Left ventricle myocardium inferior (tissue), 1 donor: ENCODE measurements at places on chromosomes 2 and 18. TPM values are rescaled to one million over a fixed set of nuclear protein-coding genes. Genes with fewer than 3 reads are reported as not detected.
A peak's percentile ranks its signal among the peaks of the same experiment; 100 is the strongest.

DNA sequence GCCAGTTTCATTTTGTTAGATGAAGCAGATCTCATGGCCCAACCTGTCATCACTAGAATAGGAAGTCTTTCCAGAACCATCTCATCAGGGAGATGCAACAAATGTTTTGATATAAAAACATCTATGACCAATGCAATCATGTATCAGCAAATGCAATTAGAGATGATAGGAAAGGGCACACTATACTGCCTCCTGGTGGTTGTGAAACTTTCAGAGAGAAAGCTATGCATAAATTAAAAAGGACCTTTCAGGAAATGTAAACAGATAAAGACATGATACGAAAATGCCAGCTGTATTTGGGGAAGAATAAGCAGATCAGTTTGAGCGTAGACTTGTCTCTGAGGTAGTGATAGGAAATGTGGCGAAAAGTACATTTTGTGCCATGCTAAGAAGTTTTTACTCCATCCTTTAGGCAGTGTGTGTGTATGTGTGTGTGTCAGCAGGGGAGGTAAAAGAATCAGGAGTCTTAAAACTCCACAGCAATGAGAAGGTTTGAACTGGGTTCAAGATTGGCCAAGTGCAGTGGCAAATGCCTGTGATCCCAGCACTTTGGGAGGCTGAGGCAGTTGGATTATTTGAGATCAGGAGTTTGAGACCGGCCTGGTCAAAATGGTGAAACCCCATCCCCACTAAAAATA lies 479.3 kb downstream of the CPS1 start:
- DNase-seq: no peak

DNA sequence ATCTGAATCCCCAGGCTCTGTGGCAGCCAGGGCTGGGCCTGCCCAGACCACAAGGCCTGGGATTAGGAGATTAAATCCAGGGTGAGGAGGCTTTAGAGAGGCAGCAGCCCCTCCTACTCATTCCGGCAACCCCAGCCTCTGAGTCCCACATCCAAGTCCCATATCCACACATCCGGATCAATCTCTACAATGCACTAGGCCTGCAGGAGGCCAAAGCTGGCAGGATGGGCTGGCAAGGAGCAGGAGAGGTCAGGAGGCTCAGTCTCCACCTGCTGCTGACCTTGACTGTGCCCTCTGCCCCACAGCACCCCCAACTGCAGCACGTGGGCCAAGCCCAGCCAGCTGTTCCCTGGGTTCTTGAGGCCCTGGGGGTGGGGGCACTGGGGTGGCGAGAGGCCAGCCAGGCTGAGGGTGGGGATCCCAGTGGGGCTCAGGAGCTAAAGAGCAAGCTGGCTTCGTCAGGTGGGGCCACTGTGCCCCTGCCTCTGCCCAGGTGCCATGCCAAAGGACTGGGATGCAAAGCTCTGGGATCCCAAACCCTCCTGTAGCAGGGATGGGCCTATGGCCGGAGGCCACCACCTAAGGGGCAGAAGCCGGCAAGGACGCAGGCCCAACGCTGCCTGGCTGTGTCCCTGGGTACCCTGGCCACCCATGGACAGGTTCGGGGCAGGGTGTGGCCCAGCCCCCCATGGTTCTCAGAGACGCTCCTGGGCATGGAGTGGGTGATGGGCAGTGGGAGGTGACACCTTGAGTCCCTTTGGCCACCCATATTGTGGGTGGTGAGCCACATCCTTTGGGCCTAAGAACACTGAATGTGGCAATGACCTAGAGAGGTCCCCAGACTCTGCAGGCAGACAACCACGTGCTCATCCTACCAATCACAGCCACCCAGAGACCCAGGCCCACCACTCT lies 3.2 kb downstream of the KIF1A start:
- DNase-seq: peak; percentile 9

DNA sequence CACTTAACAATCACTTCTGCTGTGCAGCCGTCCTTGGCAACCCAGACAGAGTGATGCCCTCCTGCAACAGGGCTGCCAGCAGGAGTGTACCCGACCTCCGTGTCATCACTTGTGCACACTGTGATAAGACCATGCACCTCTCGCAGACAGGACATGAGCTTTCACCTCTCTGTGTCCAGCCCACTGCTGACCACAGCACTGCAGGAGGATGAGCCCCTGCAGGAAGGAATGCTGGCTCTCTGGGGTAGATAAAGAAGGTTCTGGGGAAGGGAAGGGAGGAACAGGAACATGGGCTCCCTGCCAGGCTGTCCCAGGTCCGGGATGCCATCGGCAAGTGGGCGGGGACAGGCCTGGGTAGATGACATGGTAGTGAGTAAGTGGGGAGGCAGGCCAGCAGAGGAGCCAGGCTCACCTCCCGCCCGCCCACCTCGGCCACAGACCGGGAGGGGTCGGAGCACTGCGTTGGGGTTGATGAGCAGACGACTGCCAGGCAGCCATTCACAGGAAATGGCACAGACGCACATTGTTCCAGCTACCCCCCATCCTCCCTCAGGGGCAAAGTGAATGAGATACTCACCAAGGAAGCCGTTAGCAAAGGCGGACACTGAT lies 18.6 kb upstream of the COL6A3 start:
- DNase-seq: no peak

DNA sequence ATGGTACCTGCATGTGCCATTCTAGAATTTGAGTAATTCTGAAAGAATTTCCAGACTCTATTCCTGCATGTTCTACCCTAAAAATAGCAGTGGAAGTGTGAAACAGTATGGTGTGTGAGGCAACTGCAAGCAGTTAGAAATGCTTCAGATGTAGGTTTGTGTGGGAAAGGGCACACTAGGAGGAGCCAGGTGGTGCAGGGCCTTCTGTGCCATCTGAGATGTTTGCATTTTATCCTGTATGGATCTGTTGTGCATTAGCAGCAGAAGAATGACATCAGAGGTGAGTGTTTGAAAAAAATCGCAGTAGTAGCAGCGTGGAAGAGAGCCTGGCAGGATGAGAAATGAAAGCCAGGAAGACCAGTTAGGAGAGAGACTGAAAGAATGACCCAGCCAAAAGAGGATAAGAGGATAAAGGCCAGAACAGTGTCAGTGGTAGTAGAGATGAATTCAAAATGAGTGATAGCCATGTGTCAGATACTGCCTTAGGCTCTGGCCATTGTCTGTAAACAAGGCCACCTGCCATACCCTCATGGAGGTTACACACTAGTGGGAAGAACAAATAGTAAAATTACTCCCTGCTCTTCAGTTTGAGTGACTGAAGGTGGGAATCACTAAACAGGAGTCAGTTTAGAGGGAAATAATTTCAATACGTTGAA lies 142.2 kb downstream of the PKP4 start:
- no peak for DNase-seq

- no peak for DNase-seq
Measured at GRCh38 chr2:127188797-127189196, 31.3 kb downstream of the CYP27C1 start.

- no peak for DNase-seq
Measured at GRCh38 chr2:72919414-72920317, 2.3 kb downstream of the EMX1 start.

- peak; percentile 91 for DNase-seq
Measured at GRCh38 chr2:96531872-96532505, 4.6 kb upstream of the ARID5A start.

DNA sequence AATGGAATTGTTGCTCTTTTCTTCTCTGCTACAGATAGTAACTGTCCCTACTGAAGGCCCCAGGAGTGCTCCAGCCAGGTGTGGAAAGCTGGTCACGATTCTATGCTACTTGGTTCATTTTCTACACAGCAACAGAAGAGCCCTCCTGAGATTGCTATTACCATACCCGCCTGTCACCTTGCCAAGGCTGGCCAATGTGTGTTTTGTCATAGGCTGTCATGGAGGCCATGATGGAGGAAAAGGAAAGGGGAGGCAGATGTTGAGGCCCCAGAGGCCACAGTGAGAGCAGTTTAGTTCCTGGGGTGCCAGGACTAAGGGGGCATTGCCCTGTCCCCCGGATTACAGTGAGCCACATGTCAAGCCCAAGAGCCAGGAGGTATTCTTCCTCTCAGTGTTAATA lies 952 bp downstream of the ELMOD3 start:
- DNase-seq: no peak

DNA sequence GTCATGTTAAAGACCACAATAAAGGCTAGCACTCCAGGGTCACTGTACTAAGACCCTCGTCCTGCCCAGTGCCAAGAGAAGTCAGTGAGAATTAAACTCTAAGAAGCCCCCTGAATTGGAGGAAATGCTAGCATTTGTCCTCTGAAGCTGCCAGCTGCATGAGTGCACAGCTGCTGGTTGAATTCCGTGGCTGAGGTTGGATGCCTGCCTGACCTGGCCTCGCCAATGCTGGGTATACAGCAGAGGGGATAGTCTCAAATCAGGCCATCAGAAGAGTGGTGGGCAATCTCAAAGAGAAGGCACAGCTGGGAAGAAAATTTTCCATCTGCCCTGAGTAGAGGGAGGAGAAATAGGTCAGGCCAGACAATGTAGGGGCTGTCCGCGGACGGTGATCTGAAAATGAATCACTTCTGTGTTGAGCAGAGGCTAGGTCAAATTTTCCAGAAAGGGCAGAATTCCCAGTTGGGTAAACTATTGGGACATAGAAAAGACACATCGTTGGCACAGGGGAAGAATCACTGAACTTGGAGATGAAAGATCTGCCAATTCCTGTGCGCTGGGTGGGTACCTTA lies 110.5 kb upstream of the AGAP1 start:
- DNase-seq: no peak

DNA sequence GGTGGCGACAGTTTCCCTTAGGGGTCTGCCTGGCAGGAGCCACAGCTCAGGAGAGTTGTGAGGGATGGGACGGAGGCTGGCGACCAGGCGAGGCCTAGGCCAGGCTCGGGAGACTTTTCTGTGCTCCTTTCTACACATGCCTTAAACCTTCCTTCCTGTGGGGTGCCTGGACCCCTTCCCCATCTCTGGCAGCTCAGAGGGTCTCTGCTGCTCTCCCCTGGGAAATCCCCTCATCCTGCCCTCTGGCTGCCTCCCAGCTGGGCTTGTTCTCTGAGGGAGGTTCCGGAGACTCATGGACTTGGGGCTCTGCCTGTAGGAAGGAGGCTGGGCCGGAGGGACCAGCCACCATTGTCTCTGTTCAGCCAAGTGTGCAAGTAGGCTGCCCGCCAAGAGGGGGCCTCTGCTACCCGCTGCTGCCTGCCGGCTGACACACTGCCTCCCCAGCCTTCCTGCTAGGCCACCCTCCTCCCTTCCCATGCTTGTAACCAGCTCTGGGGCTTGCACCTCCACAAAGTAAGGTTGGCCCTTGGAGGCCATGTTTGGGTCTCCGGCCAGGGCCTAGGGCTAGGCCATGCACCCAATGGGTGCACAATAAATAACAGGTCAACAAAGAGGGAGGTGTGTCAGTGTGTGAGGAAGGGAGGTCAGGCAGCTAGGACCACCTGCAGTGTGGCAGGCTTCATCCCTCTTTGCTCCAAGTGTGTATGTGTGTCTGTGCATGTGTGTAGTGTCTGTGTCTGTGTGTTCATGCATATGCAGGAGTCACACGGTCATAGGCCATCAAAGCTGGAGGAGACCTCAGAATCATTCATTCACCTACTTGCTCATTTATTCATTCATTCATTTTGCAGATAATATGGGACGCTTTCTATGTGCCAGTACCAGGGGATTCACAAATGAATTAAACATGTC lies 28.8 kb downstream of the PSD4 start:
- no peak for DNase-seq

- DNase-seq: no peak
Measured at GRCh38 chr18:74468547-74469061, 11.5 kb upstream of the DIPK1C start.

The PMAIP1 gene
- total RNA-seq: 0.58 TPM

The SERPINB5 gene
- total RNA-seq: not detected

The UPP2 gene
- not detected for total RNA-seq

The LIPT1 gene
- 7.9 TPM for total RNA-seq

The MYOM1 gene
- 667 TPM for total RNA-seq

The PFN4 gene
- total RNA-seq: 0.74 TPM
